Muscle of arm (tissue), 14 donors: ENCODE measurements at places on chromosomes 7 and 10. TPM values are rescaled to one million over a fixed set of nuclear protein-coding genes. Genes with fewer than 3 reads are reported as not detected.

SHH gene
- polyA plus RNA-seq = 0.10 TPM

TBL2 gene
- polyA plus RNA-seq = 29.9 TPM

CLEC5A gene
- 0.16 TPM for polyA plus RNA-seq

RALA gene
- polyA plus RNA-seq = 52.2 TPM

RBM48 gene
- polyA plus RNA-seq = 10.5 TPM

CPXM2 gene
- polyA plus RNA-seq = 4.7 TPM

SPDYE2 gene
- 12.2 TPM for polyA plus RNA-seq

NPC1L1 gene
- polyA plus RNA-seq = not detected

SND1 gene
- 112 TPM for polyA plus RNA-seq

TAS2R60 gene
- polyA plus RNA-seq = not detected

SNCG gene
- 4.8 TPM for polyA plus RNA-seq

RELN gene
- 3.9 TPM for polyA plus RNA-seq

CC2D2B gene
- not detected for polyA plus RNA-seq

NEBL gene
- 2.2 TPM for polyA plus RNA-seq

ACHE gene
- polyA plus RNA-seq = 77.5 TPM

ABHD11 gene
- polyA plus RNA-seq = 11.0 TPM

NRG3 gene
- 0.95 TPM for polyA plus RNA-seq

GRM3 gene
- 0.11 TPM for polyA plus RNA-seq

ATP5MK gene
- polyA plus RNA-seq = 270 TPM

EPHA1 gene
- polyA plus RNA-seq = 2.9 TPM

BTBD16 gene
- polyA plus RNA-seq = not detected

ANKRD30A gene
- polyA plus RNA-seq = not detected
